ENCODE measurements at places on chromosomes 7 and 10.

GRCh38 chr10:67819768-67820204 lies 18.2 kb downstream of the DNAJC12 start:
- no peak for DNase-seq

GRCh38 chr10:75959912-75960311 lies 528.5 kb downstream of the LRMDA start:
- DNase-seq: no peak

GRCh38 chr7:44265728-44266127 lies 59.7 kb downstream of the CAMK2B start:
- no peak for DNase-seq

- DNase-seq: no peak
These were observed 109.1 kb upstream of the TNRC18 start for GRCh38 chr7:5532536-5533335.

- no peak for DNase-seq
These were observed 22.5 kb downstream of the CFAP43 start for GRCh38 chr10:104209575-104210198.

DNA sequence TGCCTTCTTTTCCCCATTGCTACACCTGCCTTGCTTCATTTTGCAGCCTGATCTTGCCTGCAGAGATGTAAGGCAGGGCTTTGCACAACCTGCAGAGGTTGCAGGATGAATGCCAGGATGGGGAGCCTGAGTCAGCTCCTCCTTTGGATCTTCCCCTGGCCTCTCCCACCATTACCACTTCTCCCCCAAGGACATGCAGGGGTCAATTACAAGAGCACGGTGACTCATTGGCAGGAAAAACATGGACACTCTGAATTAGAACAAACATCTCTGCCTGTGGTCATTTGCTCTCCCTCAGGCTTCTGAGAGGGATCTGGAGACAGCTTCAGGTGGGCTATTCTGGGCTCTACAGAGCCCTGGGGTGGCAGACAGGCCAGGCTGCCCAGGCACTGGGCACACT lies 89.2 kb downstream of the HERPUD2 start:
- no peak for DNase-seq

DNA sequence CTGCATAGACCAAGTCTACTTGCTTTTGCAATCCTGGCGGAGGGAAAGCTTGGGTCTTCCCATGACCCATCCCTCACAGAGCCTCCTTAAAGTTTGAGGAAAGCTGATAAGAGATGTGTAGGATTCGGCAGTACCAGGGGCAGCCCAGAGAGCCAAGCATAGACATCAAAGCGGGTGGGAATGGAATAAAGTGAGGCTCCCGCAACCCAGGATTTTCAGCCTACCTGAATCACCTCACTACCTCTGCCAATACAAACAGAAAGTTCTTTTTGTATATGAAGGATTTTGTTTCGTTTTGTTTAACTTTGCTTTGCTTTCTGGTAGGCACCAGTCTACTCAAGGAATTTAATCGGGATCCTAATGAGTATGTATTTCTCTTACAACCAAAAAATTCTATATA lies 451.7 kb downstream of the PLXNA4 start:
- no peak for DNase-seq

- DNase-seq: no peak
These were observed 294.9 kb downstream of the GLRX3 start for GRCh38 chr10:130430852-130431704.

DNA sequence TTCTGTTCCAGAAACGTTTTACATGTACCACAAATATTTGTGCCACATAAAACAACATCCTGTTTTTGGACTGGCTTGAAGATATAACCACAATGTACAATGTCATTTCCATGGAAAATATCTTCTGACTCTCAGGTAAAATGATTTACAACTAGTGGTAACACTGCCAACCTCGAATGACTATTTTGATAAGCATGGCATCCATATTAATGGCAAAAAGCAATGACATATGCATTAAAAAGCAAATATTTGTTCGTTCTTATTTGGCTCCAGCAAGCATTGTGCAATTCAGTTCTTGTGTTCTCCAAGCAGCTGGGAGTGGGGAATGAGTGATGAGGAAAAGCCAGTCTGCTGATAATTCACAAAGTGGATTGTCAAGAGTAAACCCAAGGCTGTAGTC lies 289.0 kb downstream of the PLXDC2 start:
- no peak for DNase-seq

GRCh38 chr10:126288547-126289493 lies 99.5 kb downstream of the ADAM12 start:
- DNase-seq: no peak
